ENCODE measurements at places on chromosomes 2 and 18. TPM values are rescaled to one million over a fixed set of nuclear protein-coding genes. Genes with fewer than 3 reads are reported as not detected.

GRCh38 chr2:173122936-173123335 is 47.3 kb downstream of the MAP3K20 start:
- DNase-seq = no peak

GRCh38 chr2:45171136-45171501 is 161.9 kb upstream of the SIX2 start:
- no peak for DNase-seq

- no peak for DNase-seq
Measured at GRCh38 chr2:85669549-85669948, 1.6 kb upstream of the SFTPB start.

DNA sequence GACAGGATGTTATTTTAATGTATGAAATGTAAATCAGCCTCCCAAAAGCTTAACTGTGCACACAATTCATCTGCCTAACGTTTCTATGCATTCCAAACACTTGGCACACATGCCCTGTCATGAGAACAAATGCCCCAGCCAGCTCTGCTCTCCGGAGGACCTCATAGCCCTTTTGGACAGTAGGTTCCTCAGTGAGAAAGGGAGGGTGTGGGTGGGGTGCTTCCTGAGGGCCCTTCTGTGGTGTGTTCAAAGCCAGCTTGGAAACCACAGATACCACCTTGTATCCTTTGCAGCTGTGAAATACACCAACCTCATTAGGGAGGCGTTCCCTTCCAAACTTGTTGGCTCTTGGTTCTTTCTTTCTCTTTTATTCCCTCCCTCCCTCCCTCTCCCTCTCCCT is 102.2 kb upstream of the ASB18 start:
- no peak for DNase-seq

M1AP gene
- total RNA-seq = 0.71 TPM

Measured in type B pancreatic cell (in vitro differentiated cells).